ENCODE measurements at places on chromosomes 3 and 15.

GRCh38 chr15:81106560-81106959, 27.5 kb upstream of the CFAP161 start:
- peak; percentile 33 for DNase-seq

- DNase-seq: no peak
Observed at GRCh38 chr3:78610462-78611125, 1157.2 kb downstream of the ROBO1 start.

DNA sequence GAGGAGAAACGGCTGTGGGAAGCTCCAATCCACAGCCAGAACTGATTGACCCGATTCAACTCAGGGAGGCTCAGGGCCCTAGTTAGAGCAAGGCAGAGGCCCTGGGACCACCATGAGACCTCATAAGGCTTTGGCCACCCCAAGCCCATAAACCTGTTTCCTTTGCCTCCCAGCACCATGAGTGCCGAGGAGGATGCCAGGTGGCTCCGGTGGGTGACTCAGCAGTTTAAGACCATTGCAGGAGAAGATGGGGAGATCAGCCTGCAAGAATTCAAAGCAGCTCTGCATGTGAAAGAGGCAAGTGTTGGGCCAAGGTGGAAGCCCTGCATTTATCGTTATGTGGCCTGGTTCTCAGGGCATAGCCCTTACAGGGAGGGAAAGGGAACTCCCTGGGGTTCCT, 11.9 kb downstream of the NOX5 start:
- no peak for DNase-seq

DNA sequence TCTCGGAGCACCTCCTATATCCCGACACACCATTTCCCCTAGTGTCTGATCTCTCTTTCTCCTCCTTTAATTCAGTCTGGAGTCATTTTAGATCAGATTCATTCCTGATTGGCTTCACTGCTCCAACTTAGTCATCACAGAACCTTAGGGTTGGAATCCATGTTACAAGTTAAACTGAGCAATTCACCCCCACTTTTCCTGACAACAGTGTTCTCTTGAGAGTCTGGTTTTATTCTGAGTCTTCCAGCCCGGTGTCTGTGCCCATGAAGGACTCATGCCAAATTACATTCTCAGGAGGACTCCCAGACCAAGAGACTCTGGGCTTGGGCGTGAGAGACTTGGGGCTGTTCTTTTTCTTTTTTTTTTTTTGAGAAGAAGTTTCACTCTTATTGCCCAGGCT, 57.5 kb downstream of the LPP start:
- no peak for DNase-seq

GRCh38 chr3:89049119-89049518, 58.3 kb upstream of the EPHA3 start:
- no peak for DNase-seq

DNA sequence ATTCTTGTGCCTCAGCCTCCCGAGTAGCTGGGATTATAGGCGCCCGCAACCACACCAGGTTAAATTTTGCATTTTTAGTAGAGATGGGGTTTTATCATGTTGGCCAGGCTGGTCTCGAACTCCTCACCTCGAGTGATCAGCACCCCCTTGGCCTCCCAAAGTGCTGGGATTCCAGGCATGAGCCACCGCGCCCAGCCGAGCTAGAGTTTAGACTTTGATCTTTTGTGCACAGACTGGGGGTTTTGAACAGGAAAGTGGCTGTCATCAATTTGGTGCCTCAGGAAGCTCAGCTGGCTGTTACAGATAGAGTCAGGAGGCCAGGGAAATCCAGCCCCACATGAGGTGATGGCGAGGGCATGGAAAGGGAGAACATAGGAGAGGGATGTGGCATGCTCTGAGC, 19.3 kb upstream of the IREB2 start:
- DNase-seq: no peak

- peak; percentile 93 for DNase-seq
Observed at GRCh38 chr15:70062321-70062956, 35.3 kb downstream of the TLE3 start.

GRCh38 chr15:62068810-62069167, 2.0 kb downstream of the C2CD4A start:
- no peak for DNase-seq

- DNase-seq: no peak
Observed at GRCh38 chr15:68208136-68208535, 3.0 kb upstream of the CALML4 start.

DNA sequence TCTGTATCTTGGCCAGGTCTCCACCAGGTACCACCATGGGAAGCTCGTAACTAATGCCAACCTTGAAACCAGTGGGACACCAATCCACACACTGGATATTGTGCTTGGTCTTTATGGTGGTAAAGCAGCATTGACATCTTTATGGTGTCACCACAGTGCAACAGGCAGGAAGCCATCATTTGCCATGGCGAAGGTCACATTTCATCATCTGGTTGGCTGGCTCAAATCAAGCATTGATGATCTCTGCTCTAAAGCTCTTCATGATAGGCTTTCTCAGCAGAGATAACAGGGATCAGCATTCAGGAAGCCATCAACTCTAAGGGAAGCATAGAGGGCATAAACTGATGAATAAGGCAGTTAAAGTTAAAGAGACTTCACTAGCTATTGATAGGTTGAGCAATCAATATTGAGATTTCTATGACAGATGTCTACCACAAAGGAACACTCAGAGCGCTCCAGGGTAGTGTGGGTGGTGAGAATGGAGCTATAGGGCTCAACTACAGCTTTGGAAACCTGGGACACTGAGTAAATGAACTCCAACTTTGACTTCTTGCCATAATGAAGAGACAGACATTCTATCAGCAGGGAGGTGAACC, 54.1 kb upstream of the ACTC1 start:
- DNase-seq: no peak

DNA sequence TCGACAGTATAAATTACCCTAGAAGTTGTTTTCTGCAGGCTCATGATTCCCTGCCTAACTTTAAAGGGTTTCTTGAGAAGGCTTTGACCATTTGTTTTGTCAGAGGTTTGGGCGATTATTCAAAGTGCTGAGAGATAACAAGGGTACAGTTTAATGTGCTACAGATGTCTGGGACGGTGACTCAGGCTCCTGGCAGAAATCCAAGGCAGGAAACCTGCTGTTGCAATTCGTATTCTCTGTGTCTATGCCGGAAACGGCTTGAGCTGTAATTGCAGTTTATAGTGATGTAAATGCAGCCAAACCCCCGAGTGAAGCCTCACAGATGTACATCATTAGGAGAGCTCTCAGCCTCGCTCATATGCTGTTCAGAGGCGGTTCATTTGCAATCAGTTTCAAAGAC, 65.6 kb downstream of the SYNPR start:
- peak; percentile 92 for DNase-seq

Measured in NCI-H2227 treated with DMSO at 0.1 percent for 48 hours (cell line).